Fibroblast of upper back skin (primary cell): ENCODE measurements at places on chromosomes 6 and 20.

GRCh38 chr20:63009988-63010769, 3.4 kb upstream of the BHLHE23 start:
- DNase-seq: no peak

DNA sequence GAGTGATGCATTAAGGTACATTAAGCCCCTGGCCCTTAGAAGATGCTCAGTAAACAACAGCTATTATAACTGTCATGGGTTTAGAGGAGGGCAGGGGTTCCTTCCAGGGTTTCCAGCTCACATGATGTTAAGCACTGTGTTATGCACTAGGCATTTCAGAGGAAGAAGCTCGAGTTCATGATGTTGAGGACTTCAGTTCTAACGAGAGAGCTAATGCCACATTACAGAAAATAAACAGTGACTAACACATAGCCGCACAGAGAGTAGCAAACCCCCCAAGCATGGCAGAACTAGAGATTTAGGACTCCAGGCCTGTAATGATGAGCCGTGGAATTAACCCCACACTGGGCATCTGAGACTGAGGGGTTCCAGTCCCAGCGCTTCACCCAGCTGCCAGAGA, 105.2 kb downstream of the UNC5CL start:
- no peak for DNase-seq

DNA sequence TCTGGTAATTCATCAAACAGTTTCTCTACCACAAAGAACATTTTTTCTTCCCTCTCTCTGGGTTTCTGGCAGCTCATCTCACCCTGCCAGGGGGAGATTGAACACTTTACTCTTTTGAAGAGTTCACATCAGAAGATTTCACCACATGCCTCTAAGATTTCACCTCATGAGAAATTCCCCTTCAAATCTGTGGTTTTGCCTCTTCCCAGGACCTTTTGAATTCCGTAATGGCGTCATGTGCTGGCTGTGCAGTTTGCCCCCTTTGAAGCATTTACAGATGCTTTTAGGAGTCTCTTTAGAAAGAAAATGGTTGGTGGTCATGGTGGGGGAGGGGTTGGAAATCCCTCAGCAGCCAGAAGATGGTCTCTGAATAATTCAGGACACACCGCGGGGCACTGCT, 486.1 kb downstream of the QKI start:
- peak; percentile 87 for DNase-seq

- peak; percentile 70 for DNase-seq
Measured at GRCh38 chr6:43383021-43383667, 13.7 kb upstream of the ZNF318 start.

DNA sequence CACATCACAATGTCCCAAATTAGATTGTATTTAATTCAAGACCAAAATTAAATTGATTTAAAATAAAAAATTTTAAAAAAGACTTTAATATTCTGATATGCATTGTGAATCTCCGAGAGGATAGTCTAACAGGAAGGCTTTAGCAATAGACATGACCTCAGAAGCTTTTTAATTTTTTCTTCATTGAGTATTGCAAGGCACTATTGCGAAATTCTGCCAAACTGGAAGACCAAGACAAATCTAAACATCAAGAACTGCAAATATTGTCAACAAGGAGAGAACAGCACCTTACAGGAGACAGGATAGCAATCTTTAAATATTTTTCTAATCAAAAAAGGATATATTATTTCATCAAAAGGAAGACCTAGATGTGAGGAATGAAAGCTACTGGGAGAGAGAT, 56.9 kb downstream of the BMP5 start:
- no peak for DNase-seq

DNA sequence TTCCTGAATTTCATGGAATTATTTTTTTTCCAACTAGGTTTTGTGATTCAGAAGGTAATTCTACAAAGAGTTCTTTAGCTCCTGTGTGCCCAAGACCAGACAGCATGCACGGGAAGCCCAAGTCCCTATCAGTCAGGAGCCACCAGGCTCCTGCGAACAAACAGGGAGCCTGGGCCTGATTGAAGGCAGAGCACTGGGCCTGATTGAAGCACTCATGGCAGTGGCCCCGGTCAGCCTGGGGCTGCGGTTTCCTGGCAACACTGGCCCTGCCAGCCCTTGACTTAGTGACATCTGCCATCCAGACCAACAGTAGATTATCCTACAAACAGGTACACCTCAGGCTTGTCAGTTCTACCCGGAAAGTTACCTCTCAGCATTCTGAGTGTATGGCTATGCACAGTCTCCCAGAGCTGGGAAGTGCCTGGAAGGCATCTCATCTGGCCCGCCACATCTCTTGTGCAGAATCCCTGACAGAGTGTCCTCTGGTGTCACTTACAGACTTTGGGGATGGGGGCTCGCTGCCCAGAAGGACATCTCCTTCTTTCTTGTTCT, 133.8 kb downstream of the VEGFA start:
- DNase-seq: no peak

DNA sequence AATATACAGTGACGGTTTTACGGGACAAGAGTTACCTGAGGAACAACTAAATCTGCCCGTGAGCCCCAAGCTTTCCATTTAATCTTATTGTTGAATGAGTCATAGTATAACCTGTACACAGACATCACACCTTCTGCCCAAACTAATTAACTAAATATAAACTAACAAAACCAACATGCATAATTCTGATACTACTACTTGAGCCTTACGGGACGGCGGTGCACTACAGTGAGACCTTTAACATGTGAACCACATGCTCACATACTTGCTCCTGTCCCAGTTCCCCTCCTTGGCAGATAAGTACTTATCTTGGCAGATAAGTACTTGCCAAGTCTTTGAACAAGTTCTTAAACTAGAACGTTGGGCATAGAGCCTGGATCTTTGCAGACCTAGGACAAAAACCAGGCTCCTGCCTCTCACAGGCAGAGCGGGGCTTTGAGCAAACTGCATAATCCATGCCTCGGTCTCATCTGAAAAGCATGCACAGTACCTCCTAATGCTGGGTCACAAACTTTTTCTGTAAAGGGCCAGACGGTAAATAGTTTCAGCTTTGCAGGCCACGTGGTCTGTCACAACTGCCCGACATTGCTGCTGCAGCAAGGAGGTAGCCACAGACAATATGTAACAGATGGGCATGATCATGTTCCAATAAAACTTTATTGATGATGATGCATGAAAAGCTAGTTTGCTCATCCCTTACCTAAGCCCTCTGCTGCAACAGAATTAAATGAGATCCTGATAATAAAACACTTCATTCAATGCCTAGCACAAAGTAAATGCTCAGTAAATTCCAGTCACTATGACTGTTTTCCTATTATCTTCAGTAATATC, 23.0 kb downstream of the ZNF217 start:
- no peak for DNase-seq

GRCh38 chr6:3958255-3958654, 109.1 kb downstream of the FAM50B start:
- DNase-seq: no peak

DNA sequence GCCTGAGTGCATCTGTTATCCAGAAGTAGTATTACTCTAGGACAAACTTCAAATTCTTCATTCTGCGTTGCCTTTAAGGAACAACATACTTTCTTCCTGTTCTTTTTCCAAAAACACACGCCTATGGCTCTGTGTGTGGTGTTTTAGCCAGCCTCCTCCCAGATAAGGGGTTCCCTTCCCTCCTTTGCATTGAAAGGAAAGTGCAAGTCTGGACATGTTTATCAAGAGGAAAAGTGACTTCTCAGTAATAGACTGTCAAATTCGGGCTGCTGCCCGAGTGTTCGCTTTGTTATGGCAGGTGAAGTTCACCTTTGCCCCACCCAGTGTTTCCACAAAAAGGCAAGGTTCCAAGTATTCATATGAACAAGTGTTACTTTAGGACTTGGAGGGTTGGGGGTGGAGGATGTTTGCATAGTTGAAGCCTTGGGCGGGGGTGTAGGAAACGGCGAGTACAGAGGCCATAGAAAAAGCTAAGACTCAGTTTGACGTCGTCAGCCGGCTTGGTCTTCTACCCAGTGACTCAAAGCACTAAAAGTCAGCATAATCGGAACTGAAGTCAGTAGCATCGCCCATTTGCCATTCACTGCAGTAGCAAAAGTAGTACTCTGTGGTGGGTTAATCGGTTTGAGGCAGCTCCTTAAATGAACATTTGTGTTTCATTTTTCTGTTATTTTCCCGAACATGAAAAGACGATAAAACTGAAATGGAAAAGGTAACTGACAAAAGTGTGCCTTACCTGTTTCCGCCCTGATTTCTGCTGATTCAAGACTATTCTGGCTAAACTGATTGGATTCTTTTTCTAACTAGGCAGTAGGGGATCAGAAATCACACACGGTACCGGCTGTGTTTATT, 12.5 kb downstream of the PRDM1 start:
- peak; percentile 68 for DNase-seq

DNA sequence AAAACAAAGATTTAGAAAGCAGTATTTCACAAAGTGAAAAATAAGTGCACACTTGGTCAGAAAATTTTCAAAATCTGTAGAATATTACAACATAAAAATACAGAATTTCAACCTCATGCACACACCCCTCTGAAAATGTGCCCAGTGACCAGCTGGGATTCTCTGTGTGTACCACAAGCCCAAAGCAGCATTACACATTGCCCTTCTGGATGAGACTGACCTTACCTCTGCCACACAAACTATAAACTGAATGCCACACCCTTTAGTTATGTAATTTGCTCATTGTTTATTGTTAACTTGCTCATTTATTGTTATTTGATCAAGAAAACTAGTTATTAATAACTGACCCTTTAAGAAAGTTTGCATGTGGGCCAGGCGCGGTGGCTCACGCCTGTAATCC, 303.0 kb downstream of the FOXC1 start:
- no peak for DNase-seq

DNA sequence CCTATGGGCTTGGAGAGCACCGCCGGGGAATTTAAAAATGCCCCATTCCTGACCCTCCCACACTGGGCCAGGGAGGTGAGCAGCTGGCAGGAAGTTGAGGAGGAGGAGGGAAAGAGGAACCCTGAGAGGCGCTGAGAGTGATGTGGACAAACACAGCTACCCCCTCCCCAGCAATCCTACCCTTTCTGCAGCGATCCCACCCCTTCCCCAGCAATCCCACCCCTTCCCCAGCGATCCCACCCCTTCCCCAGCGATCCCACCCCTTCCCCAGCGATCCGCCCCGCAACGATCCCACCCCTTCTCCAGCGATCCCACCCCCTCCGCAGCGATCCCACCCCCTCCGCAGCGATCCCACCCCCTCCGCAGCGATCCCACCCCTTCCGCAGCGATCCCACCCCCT, 111.6 kb downstream of the SYCP2 start:
- no peak for DNase-seq

DNA sequence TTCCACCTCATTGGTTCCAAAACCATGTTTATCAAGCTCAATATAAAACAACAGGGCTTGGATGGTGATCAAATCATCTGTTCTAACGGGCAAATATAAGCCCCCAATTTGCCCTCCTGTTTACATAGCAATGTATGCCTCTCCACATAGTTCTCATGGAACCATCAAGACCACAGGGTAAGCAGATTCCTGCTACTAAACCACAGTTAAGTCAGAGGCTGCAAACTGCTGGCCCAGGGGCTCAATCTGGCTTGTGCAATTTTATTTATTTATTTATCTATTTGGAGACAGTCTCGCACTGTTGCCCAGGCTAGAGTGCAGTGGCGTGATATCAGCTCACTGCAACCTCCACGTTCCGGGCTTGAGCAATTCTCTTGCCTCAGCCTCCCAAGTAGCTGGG, 18.9 kb upstream of the MTHFD1L start:
- DNase-seq: no peak

- no peak for DNase-seq
Measured at GRCh38 chr6:40509086-40509485, 78.1 kb downstream of the LRFN2 start.

DNA sequence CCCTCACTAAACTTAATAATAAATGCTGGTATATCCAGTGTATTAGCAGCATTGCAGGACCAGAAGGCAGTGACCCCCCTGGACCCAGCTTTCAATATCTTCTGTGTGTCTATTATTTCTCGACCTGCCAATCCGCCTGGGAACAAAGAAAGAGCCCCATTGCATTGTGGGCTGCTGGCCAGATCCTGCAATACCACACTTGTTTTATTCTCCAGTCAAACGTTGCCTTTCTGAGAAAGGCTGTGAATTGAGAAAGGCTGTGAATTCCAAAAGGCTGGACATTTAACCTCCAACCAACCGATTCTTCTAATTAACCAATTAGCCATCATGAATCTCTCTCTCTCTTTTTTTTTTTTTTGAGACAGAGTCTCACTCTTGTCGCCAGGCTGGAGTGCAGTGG, 1.5 kb upstream of the MTO1 start:
- DNase-seq: no peak

GRCh38 chr6:143061597-143062385, 1.1 kb downstream of the AIG1 start:
- peak; percentile 26 for DNase-seq

DNA sequence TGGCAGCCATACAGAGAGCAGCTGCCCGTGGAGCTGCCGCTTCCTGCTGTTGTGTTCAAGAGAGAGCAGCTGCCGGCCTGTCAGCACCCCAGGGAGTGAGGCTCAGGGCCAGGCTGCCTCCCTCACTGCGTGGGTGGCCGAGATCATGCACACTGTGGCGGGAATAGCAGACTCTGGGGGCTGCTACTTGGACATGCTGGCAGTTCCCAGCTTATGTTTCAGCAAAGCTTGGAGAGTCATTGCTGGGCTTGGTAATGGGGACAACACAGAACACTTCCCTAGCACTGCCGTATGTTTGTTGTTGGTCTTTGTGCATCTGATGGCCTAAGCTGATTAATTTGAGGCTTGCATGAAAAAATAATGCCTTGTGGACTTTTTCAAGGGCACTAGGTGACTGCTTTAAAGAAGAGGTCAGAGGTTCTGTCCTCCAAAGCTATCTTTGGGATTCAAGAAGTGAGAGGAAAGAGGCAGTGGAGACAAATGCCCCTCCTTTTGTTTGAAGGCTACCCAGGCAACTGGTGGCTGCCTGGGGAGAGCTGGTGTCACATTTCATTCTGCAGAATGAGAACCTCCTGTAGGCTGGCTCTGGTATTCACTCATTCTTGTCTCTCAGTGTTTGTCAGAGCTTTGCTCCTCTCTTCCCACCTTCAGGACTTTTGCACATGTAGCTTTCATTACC, 18.8 kb downstream of the MRAP2 start:
- peak; percentile 62 for DNase-seq
